Activated T-helper 9 cell treated with anti-CD3 and anti-CD28 coated beads, Interleukin-2, amount 50 U/mL, for 16 hours (primary cell): ENCODE measurements at places on chromosomes 5 and 9.

DNA sequence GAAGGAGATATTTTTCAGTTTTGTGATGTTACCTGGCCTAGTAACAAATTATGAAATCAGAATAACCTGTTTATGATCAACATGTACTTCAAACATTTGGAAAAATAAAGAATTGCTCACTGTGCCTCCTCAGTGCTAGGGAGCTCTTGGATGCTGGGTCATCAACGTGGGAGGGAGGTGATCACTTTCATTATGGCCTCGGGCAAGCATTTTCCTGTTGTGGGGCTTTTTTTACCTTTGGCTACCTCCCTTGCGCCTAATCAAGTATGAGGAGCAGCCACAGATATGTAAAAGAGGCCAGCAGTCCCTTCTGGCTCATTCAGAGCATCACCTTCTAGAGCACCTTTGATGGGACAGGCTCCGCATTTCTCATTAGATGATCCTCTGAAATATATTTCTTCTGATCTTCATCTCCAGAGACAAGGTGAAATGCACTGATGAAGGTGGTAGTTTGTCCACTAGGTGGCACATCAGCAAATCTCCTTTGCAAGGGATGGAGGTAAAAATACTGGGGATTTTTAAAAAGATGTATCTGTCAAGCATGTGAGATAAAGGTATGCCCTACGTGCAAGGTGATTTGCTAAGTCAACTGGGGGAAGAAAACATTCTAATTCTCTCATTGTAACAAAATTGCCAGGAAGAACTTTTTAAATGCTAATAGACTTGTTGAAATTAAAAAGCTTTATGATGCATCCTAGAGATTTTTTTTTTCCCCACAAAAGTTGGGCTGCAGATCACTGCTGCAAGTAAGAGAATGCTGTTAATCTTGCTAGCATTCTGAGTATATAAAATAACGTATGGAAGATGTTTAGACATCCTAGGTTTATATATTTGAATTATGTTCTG is 218.2 kb downstream of the MAST4 start:
- no peak for DNase-seq

- no peak for DNase-seq
These were observed 436.1 kb downstream of the SPATA31D1 start for GRCh38 chr9:82424599-82425120.

- no peak for DNase-seq
These were observed 21.1 kb downstream of the ZFP62 start for GRCh38 chr5:180839935-180840334.

DNA sequence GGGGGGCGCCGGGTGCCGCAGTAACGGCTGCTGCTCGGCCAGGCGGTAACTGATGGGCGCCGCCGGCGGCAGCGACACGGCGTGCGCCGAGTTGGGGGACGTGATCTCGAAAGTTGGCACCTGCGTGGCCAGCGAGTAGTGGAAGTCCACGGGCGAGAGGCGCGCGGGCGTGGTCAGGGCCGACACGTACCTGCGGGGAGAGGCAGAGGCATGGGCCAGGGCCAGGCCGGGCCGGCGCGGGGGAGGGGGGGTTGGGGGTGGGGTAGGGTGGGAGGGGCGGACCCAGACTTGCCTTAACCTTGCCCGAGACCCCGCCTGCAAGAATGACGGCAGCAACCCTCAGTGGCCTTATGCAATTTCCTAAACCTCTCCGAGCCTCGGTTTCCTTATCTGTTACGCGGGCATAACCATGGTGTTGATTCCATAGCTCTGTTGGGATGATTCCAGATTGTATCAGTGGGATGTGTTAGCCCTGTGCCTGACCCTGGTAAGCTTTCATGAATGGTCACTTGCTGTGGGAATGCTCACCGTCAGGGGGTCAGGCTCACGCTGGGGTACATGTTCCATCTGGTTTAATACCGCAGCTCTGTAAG is 53.0 kb downstream of the PSD2 start:
- DNase-seq = peak; percentile 13

DNA sequence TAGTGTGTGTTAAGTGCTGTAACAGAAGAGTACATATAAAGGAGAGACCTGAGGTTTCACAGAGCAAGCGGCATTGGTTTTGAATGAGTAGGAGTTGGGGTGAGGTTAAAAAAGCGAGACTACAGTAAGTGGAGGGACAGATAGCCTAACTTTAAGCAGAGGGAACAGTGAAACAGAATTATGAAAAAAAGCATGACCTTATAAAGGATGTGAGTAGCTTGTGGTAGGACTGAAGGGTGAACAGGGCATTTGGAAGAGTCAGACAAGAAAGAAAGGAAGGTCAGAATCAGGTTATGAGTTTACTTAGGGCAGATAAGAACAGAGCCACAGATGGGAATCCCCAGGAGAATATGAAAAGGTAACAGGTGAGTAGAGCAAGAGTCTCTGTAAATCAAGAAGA is 22.5 kb downstream of the MSANTD3 start:
- DNase-seq = no peak
